ENCODE measurements at places on chromosomes 4 and X. TPM values are rescaled to one million over a fixed set of nuclear protein-coding genes. Genes with fewer than 3 reads are reported as not detected.

The EBP gene
- total RNA-seq, result 144 TPM

The KLF8 gene
- not detected for total RNA-seq

The ZC4H2 gene
- 1.9 TPM for total RNA-seq

The TXK gene
- total RNA-seq, result 0.16 TPM

The SHISA3 gene
- not detected for total RNA-seq

The CXCL6 gene
- total RNA-seq, result not detected

The GABRQ gene
- 0.15 TPM for total RNA-seq

The REPS2 gene
- 1.6 TPM for total RNA-seq

The HPSE gene
- total RNA-seq, result 1.3 TPM

The NIPAL1 gene
- total RNA-seq, result 0.37 TPM

The PPP4R3C gene
- total RNA-seq, result not detected

The AKAP14 gene
- not detected for total RNA-seq

The SLC10A6 gene
- not detected for total RNA-seq

The ERVMER34-1 gene
- 0.71 TPM for total RNA-seq

The BCORL1 gene
- total RNA-seq, result 7.4 TPM

The PCSK1N gene
- total RNA-seq, result 55.7 TPM

The SLC6A14 gene
- not detected for total RNA-seq

The GALNT7 gene
- total RNA-seq, result 30.3 TPM

The MEPE gene
- total RNA-seq, result not detected

The CPE gene
- 2.3 TPM for total RNA-seq

The TRIM61 gene
- total RNA-seq, result not detected

The MAGEC2 gene
- not detected for total RNA-seq

The PRKX gene
- total RNA-seq, result 28.0 TPM

The MAGEA10 gene
- total RNA-seq, result not detected

The ZNF674 gene
- total RNA-seq, result 2.7 TPM

The MAGEA8 gene
- not detected for total RNA-seq

The HGFAC gene
- 0.14 TPM for total RNA-seq

The GC gene
- not detected for total RNA-seq

The MYOZ2 gene
- total RNA-seq, result not detected

The RIPPLY1 gene
- total RNA-seq, result 0.11 TPM

The PRSS12 gene
- 0.31 TPM for total RNA-seq

The FRMD7 gene
- not detected for total RNA-seq

The PDHA2 gene
- total RNA-seq, result not detected

The GPRASP3 gene
- total RNA-seq, result 2.9 TPM

The MAGEB6 gene
- 0.09 TPM for total RNA-seq

The EDNRA gene
- 0.21 TPM for total RNA-seq

The MAMLD1 gene
- total RNA-seq, result 6.4 TPM

The ATP2B3 gene
- total RNA-seq, result 0.10 TPM

The OTC gene
- not detected for total RNA-seq

The DGKK gene
- not detected for total RNA-seq

The TRAPPC11 gene
- 9.8 TPM for total RNA-seq

Measured in A549 treated with AZD2906 at 1 μM for 4 hours (cell line).